ENCODE measurements at places on chromosomes 13 and 19. TPM values are rescaled to one million over a fixed set of nuclear protein-coding genes. Genes with fewer than 3 reads are reported as not detected.

DNA sequence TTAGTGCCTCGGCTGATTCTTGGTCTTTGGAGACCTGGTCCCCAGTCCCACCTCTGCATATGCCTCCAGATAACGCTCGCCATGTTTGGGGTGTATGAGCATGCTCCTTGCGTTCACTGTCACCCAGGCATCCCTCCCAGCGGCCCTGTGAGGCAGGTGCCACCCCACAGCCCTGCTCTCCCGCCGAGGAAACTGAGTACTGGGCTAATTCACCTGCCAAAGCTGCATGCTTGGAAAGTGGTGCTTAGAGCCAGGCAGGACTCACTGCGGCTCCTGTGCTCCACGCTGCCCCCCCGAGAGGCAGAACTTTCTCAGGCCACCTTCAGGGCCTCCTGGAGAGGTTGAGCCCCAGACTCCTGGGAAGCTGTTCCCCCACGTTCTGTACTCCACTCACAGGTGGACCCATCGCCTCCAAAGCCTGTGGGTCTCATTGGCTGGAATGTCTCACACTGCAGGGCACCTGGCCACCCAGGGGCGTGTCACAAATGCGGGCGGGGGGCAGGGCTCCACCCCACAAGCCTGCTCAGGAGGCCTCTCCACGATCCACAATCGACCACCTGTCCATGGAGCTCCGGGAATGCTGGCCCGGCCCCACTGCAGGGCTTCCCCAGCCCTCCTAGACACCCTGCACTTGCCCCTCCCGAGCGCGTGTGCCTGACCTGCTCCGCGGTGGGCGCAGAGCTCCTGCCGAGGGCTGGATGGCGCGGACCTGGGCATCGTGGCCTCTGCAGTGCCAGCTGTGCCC lies 64.6 kb downstream of the ATP11A start:
- H3K36me3 ChIP-seq, result no peaks in the 10 kb centered on the region
- H3K4me1 ChIP-seq, result no peaks in the 10 kb centered on the region
- H3K27ac ChIP-seq, result no peak overlapping the region
- H3K27me3 ChIP-seq, result no peaks in the 10 kb centered on the region
- no peak for DNase-seq
- H3K4me3 ChIP-seq, result no peak overlapping the region

- H3K27me3 ChIP-seq, result no peaks in the 10 kb centered on the region
- DNase-seq, result no peak
- H3K4me1 ChIP-seq, result no peaks in the 10 kb centered on the region
- H3K27ac ChIP-seq, result no peak overlapping the region
Measured at GRCh38 chr19:50626011-50626410, 13.7 kb downstream of the SYT3 start.

GRCh38 chr19:3975144-3975543 lies 4.2 kb upstream of the DAPK3 start:
- peaks cover 48% of the 10 kb centered on the region for H3K36me3 ChIP-seq
- H3K4me3 ChIP-seq, result no peak overlapping the region
- H3K4me1 ChIP-seq, result peaks cover 14% of the 10 kb centered on the region
- H3K27ac ChIP-seq, result no peak overlapping the region

DNA sequence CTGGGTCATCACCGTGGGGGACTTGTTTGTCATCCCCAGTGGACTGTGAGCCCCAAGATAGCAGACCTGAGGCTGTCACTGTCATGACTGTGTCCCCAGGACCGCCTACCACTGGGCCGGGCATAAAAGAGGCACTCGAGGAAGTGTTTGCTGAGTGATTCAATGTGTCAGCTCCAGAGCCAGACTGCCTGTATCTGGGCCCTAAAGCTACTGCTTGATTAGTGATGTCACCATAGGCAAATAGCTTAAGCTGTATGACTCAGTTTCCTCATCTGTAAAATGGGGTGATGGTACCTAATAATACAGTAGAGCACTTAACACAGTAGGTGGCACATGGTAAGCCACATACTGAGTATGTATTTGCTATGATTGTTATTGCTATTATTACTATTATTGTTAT lies 11.2 kb upstream of the CEACAM19 start:
- H3K36me3 ChIP-seq, result peaks cover 75% of the 10 kb centered on the region
- no peak overlapping the region for H3K4me3 ChIP-seq
- H3K27me3 ChIP-seq, result no peaks in the 10 kb centered on the region

DNA sequence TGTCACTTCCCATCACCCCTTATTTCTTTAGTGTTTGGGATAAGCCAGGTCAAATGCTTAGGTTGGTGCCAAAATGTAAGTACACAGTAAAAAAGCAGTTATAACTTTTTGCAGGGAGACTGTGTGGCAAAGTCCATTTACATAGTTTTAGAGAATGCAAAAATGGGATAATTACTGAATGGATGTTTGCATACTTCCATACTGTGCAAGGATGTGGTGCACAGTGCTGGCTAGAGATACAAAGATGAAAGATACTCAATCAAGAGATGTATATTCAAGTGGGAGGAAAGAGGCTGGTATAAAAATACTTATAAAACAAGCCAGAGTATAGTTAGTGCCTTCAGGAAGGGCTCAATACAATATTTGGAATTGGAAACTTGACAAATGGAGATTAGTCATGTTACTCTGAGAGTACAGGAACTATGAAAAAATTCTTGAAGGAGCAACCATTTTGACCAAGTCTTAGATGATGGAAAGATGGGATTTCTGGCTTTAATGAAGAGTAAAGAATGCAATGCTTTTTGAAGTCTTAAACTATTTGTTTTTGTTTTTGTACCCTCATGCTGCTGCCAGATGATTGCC lies 8.0 kb downstream of the PDS5B start:
- H3K36me3 ChIP-seq, result no peaks in the 10 kb centered on the region
- H3K4me3 ChIP-seq, result no peak overlapping the region
- no peaks in the 10 kb centered on the region for H3K27me3 ChIP-seq
- no peak for DNase-seq
- H3K27ac ChIP-seq, result no peak overlapping the region

The TEX29 gene
- not detected for total RNA-seq

DNA sequence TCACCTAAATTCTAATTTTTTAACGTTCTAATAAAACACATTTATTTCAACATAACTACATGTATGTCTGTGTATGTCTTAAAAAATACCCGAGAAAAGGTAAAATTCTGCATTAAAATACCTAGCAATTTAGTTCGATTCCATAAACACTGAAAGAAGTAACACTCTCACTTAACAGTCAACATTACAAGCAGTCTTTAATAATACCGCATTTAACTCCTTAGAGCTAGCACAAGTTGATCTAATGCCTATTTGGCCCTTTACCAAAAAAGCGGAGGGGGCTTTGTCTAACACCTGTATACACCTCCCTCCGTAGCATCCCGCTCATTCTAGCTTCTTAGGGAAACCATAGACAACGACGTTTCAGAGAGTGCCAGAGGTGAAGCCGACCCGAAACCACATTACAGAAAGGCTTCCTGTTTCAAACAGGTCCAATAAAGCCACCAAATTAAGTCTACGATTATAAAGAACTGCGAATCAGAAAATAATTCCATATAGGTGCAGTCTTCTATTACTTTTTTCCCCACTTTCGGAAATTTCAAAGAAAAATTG lies 1.2 kb downstream of the SPART start:
- H3K4me3 ChIP-seq, result no peak overlapping the region
- no peak for DNase-seq
- H3K4me1 ChIP-seq, result no peaks in the 10 kb centered on the region
- no peak overlapping the region for H3K27ac ChIP-seq
- no peaks in the 10 kb centered on the region for H3K27me3 ChIP-seq

GRCh38 chr19:31938675-31939074 lies 406.7 kb upstream of the ZNF507 start:
- H3K4me1 ChIP-seq, result no peaks in the 10 kb centered on the region
- H3K4me3 ChIP-seq, result no peak overlapping the region
- H3K36me3 ChIP-seq, result no peaks in the 10 kb centered on the region
- DNase-seq, result no peak

GRCh38 chr19:38441657-38442348 lies 8.3 kb downstream of the RYR1 start:
- H3K4me1 ChIP-seq, result no peaks in the 10 kb centered on the region
- H3K27me3 ChIP-seq, result no peaks in the 10 kb centered on the region
- no peaks in the 10 kb centered on the region for H3K36me3 ChIP-seq

Data from HCT116 (cell line).